Articular chondrocyte of knee joint (primary cell): ENCODE measurements at places on chromosomes 6 and 20. TPM values are rescaled to one million over a fixed set of nuclear protein-coding genes. Genes with fewer than 3 reads are reported as not detected.

The SAMD3 gene
- total RNA-seq = 0.39 and 1.9 TPM in 2 replicates

The TGM3 gene
- 0.39 and 0.43 TPM in 2 replicates for total RNA-seq

The NOX3 gene
- not detected in 2 replicates for total RNA-seq

The BMP6 gene
- total RNA-seq = 4.2 and 12.4 TPM in 2 replicates
